ENCODE measurements at places on chromosomes 4 and X.

- no peak for DNase-seq
Measured at GRCh38 chr4:149796381-149796780, 19.3 kb downstream of the IQCM start.

DNA sequence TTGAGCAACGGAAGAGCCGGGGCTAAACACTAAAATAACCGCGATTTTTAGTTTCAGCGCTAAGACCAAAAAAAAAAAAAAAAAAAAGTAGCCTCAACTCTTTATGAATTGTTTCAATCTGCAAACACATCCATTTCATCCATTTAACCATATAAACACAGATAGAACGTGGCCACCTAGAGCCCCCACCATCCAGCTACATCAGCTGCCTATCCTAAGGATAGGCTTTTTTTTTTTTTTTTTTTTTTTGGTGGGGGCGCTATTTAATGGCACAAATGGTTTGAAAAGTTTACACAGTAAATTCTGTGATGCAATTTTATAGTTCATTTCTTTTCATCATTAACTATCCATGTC lies 492 bp upstream of the HDAC8 start:
- no peak for DNase-seq

GRCh38 chrX:38803243-38803587 lies 2.0 kb downstream of the MID1IP1 start:
- no peak for DNase-seq

DNA sequence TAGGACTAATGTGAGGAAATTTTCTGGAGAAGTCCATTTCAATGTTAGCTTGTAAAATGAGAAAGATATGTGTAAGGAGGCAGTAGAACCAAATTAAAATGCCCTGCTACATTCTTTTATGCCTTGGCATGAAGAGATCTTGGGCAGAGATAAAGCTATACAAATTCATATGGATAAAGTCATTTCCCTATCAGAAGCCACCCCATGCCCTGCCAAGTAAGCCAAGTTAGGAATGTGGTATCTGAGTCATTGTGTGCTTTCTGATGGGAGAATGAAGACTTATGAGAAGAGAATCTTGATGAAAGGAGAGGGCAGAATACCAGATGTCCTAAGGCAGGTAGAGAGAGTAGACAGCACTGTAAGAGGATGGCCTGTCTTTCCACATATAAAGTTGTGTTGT lies 83.7 kb downstream of the TEX13A start:
- peak; percentile 50 for DNase-seq

GRCh38 chr4:80184825-80185756 lies 12.2 kb upstream of the PRDM8 start:
- no peak for DNase-seq

DNA sequence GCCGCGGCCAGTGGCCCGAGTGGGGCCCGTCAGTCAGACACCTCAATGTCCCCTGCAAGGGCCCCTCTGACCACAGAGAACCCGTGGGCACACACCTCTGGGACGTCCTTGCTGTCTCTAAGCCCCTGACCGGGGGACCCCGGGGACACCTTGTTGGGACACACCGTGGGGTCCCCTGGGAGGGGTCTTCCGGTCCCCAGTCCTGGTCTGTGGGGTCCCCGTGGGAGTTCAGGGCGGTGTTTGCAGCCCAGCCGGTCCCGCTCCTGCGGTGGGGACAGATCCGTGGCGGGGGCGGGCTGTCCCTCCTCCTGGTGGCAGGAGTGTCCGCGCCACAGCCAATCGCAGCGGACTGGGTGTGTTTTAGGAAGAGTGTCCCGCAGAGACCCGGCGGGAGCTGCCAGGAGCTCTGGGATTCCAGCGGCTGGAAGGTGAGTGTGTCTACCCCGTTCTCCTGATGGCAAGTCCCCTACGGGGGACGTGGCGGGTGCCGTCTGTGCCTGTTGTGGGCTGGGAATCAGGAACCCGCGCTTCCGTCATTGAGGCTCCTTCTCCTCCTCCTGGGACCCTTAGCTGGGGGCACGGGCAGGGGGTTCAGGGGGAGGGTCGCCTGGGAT lies 5.1 kb upstream of the PLCXD1 start:
- peak; percentile 55 for DNase-seq

- no peak for DNase-seq
Measured at GRCh38 chr4:142909908-142910307, 63.8 kb upstream of the INPP4B start.

- DNase-seq: no peak
Measured at GRCh38 chr4:52172166-52172565, 121.1 kb downstream of the SPATA18 start.

DNA sequence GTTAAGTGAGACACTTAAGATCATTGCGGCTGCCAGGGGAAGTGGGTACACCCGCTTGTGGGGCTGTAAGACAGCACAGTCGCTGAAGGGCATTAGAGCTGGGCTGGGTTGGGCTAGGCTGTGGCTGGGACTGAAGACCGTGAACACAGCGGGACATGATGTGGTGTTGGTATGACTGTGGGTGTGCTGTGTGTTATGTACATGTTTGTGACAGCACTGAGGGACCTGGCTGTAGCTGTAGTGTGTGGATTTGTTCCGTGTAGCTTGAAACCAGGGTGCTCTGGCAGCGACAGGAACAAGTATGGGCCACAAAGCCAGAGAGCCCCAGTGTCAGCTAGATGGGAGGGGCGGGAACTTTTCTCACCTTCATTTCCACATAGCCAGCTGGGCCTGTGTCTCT lies 82.1 kb downstream of the NHSL2 start:
- no peak for DNase-seq

DNA sequence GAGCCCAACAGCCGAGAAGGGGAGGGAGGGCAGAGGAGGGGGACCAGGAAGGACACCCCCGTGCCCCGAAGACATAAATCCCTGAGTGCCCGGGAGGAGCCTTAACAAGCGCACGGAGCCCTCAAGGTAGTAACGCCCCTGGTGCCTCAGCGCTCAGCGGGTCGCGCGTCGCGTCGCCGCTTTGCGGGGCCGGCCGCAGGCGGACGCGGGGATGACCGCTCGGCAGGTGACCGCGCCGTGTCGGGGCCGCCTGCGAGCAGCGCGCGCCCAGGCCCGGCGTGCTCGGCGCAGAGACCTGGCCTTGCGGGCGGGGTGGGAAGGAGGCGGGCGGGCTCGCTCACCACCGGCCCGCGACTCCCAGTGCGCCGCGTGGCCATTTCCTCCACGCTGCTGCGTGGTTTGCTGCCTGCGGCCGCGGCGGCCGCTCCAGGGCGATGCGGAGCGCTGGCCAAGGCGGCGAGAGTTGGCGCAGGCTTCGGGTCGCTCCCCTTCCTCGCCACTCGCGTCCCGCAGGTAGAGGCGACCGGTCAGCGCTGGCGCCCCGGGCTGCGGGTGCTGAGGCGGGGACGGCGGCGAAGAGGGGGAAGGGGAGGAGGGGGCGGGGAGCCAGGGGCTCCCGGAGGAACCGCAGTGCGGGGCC lies 632 bp downstream of the CCSER1 start:
- DNase-seq: peak; percentile 27

DNA sequence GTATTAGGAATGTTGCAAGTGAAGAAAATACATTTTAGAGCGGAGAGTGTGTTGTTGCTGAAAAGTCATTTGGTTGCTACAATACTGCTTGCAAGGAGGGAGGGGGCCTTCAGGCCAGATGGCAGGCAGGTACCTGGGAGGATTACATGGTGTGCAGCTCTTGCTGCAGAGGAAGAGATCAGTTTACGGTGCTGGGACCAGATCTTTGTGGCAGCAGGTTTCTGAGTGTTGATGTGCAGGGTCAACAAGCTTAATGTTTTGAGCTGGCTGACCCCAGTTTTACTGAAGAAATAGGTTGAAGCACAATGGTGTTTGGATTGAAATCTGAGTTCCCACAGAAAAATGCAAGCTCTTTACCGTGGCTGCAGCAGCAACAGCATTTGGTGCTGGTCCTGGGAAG lies 96.4 kb upstream of the DDIT4L start:
- DNase-seq: no peak

GRCh38 chr4:99324979-99325378 lies 3.8 kb upstream of the ADH1B start:
- DNase-seq: no peak

GRCh38 chrX:32582729-32583128 lies 628.6 kb downstream of the DMD start:
- DNase-seq: no peak

DNA sequence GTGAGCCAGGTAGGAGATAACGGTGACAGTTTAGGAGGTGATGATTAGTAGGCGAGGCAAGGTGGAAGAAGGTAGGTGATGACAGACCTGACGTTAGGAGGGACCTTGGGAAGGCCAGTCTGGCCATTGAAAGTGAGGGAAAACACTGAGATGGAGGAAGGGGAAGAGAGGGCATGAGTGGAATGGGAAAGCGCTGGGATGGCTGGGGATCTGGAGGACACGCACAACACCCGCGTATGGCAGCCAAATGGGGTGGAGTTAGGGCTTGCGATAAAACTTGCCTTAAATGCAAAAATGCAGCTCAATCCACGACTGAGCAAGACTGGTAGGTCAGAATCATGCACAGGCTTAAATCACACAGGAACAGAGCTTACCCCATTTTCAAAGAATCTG lies 605 bp upstream of the CDKL2 start:
- DNase-seq: no peak

- no peak for DNase-seq
Measured at GRCh38 chr4:535181-535923, 36.3 kb downstream of the PIGG start.

- DNase-seq: no peak
Measured at GRCh38 chrX:26050099-26050498, 88.0 kb upstream of the MAGEB18 start.

GRCh38 chr4:155578219-155578618 lies 88.4 kb upstream of the GUCY1A1 start:
- DNase-seq: no peak

DNA sequence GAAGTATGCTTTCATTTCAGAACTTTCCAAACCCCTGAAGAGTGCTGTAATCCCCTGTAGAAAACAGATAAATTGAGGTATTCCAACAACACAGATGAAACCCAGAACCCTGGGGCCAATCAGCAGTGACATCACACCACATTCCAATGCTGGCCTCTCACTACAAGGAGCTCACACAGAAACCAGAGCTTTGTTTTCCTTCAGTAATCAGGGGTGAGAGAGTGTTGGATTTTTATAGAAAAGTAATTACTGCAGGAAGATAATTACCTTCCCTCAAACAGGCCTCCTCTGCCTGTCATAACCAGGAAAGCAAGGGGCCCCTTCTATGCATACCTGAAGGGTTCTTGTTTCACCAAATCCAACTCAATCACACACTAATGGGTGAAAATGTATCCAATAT lies 246.2 kb downstream of the SCFD2 start:
- DNase-seq: no peak

- DNase-seq: no peak
Measured at GRCh38 chr4:38509551-38509950, 154.4 kb upstream of the KLF3 start.

DNA sequence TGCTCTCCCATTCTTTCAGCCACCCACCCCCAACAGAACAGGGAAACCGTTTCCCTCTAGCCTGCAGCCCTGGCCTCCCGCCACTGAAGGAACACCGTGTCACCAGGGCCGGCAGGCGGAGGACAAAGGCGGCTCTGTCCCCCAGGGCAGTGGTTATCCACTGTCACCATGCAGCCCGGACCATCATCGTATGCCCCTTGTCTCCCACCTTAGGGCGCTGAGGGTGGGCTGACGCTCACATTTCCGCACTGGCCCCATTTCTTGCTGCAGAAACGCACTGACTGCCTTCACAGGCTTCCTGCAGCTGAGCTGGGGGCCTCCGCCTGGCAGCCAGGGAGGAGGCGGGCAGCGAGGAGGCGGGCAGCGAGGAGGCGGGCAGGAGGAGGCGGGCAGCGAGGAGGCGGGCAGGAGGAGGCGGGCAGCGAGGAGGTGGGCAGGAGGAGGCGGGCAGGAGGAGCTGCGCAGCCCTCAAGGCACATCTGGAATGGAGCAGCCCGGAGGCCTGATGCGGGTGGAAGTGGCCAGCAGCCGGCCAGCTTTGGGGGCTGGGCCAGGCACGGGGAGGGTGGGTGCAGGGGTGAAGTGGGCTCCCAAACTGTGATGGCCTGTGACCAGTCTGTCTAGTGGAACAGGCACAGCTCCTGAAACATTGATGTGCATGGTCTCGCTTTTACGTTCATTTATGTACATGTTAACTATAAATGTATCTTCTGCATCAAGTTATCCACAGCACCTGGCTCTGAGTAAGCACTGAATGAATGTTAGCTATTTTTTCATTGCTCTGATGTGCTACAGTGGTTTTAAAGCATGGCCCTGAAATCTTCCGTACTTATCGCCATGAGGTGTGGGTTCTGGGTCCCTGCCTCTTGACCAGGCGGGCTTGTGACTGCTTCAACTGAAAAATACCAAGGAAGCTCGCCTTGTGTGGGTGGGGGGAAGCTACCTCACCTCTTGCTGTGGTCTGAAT lies 20.6 kb upstream of the KIAA0232 start:
- DNase-seq: peak; percentile 16

GRCh38 chr4:142265946-142266345 lies 580.2 kb downstream of the INPP4B start:
- DNase-seq: no peak

DNA sequence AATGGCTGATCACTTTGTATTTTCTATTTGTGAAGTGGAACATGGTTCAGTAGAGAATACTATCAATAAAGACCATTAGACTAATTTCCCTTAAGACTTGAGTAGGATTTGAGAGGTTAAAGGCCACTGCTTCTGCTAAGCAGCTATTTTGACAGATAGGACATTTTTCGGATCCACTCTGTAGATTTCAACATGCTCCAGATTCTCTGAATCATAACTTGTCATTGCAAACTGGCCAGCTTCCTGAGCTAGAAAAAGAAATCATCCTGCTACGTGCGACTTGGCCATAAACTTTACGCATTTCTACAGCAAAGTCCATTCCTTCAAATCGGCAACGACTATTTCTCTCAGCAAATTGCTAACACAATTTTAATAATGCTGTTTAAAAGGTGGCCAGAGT lies 55.2 kb downstream of the MGST2 start:
- no peak for DNase-seq

- no peak for DNase-seq
Measured at GRCh38 chrX:9785254-9785943, 830 bp upstream of the SHROOM2 start.

DNA sequence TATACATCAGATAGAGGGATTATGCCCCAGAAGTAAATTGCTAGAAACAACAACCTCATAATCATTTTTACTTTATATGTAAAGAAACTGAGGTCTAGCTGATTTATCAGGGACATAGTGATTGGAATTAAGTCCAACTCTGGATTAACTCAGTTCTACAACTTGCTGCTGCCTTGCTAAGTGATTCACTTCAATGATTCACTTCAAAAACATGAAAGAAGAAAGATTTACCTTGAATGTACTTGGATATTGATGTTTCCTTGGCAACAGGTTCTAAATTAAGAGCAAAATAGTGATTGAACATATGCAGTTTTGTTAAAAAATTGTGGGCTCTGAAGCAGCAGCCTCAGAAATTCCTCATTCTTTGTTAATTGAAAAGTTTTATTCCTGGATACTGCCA lies 99.8 kb upstream of the H2AZ1 start:
- DNase-seq: peak; percentile 45

DNA sequence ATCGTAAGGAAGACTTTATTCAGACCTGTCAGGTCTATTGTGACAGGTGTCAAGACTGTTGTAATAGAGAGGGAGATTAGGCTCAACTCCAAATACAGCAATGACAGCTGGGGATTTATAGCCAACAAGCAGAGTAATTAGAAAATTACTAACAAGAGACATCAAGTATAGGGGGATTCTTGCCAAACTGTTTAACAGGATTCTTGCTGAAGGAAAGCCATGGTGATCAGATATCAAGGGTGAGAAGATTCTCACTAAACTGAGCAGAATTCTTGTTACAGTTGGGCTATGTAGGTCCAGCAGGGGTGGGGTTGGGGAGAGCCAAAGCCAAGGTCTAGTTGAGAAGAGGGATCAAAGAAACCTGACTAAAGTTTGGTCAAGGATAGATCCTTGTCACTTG lies 461.0 kb upstream of the GALNT7 start:
- no peak for DNase-seq

All from PC-9 (cell line).